Effector memory CD8-positive, alpha-beta T cell (primary cell): ENCODE measurements at places on chromosomes 3 and 15.
A peak's percentile ranks its signal among the peaks of the same experiment; 100 is the strongest.

- H3K4me3 ChIP-seq, result no peak overlapping the region
- peaks cover 3% of the 10 kb centered on the region for H3K36me3 ChIP-seq
- H3K27ac ChIP-seq, result no peak overlapping the region
- peaks cover 24% of the 10 kb centered on the region for H3K4me1 ChIP-seq
- no peak for DNase-seq
Observed at GRCh38 chr15:80966431-80967197, 23.0 kb downstream of the MESD start.

GRCh38 chr3:141129049-141129448 lies 77.9 kb downstream of the SPSB4 start:
- no peak overlapping the region for H3K27ac ChIP-seq
- peaks cover 2% of the 10 kb centered on the region for H3K36me3 ChIP-seq
- H3K4me1 ChIP-seq, result no peaks in the 10 kb centered on the region
- peaks cover 37% of the 10 kb centered on the region for H3K27me3 ChIP-seq
- no peak overlapping the region for H3K4me3 ChIP-seq

DNA sequence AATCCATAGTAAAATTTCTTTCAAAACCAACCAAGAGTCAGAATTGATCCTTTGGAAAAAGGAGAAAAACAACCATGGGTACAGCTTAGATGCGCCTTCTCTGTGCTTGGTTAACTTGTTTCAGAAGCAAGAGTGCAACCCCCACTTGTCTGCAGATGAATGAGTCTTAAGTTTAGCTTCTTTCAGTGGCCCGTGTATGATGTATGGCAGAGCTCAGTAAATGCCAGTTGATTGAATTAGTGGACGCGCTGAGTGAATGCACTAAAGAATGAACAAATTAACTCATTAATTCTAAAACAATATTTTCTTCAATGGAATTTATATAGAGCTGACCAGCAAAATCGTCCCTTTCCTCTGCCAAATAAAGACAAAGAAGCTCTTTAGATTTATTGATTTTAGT lies 67.0 kb upstream of the ARHGEF3 start:
- H3K4me3 ChIP-seq, result peak overlapping the region; percentile 21
- H3K36me3 ChIP-seq, result no peaks in the 10 kb centered on the region
- no peak for DNase-seq
- no peak overlapping the region for H3K27ac ChIP-seq
- H3K27me3 ChIP-seq, result no peaks in the 10 kb centered on the region
- H3K4me1 ChIP-seq, result peaks cover 33% of the 10 kb centered on the region

DNA sequence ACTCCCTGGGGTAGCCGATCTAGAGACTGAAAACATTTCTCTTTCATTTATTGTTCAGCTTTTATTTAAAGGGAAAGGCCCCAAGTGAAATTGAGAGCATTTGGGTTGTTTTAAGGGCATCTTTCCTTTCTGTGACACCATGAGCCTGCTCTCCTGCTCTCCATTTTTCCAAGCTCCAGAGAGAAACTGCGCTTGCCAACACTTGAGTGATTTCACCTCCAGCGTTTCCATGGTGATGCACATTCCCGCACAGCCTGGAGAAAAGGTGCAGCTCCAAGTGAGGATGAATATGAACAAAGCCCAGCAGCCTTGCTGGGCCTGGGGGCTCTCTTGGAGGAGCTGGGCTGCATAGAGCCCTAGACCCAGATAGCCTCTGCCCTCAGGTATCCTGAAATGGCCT lies 159.2 kb upstream of the PPP2R3A start:
- H3K4me3 ChIP-seq, result no peak overlapping the region
- H3K27me3 ChIP-seq, result peaks cover 18% of the 10 kb centered on the region
- no peaks in the 10 kb centered on the region for H3K36me3 ChIP-seq
- H3K27ac ChIP-seq, result no peak overlapping the region
- no peak for DNase-seq
- H3K4me1 ChIP-seq, result no peaks in the 10 kb centered on the region

GRCh38 chr3:12470111-12470510 lies 14.2 kb upstream of the TSEN2 start:
- no peak for DNase-seq
- H3K36me3 ChIP-seq, result no peaks in the 10 kb centered on the region
- H3K4me1 ChIP-seq, result peaks cover 5% of the 10 kb centered on the region
- H3K27me3 ChIP-seq, result peaks cover 38% of the 10 kb centered on the region
- no peak overlapping the region for H3K27ac ChIP-seq
- no peak overlapping the region for H3K4me3 ChIP-seq

DNA sequence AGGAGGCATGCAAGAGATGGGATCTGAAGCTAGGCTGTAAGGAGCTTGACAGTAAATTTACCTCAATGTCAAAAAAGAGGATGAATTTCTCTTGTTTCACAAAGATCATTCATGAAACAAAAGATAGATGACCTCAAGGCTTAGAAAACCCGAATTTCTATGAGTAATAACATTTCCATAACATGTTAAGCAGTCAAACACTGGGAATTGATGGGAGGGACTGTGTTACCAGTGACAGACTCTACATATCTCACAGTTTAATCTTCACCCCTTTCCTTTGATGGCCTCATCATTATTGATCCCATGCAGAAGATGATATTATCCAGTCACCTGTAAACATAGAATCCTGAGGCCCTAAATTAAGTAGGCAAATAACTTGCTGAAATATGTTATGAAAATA lies 53.5 kb upstream of the VGLL3 start:
- H3K4me1 ChIP-seq, result no peaks in the 10 kb centered on the region
- no peak for DNase-seq
- H3K27ac ChIP-seq, result no peak overlapping the region
- peaks cover 2% of the 10 kb centered on the region for H3K36me3 ChIP-seq
- no peak overlapping the region for H3K4me3 ChIP-seq

- peaks cover 32% of the 10 kb centered on the region for H3K27me3 ChIP-seq
- no peak overlapping the region for H3K27ac ChIP-seq
- no peak for DNase-seq
- no peaks in the 10 kb centered on the region for H3K36me3 ChIP-seq
- H3K4me1 ChIP-seq, result no peaks in the 10 kb centered on the region
Observed at GRCh38 chr3:18989237-18989795, 159.0 kb upstream of the KCNH8 start.

DNA sequence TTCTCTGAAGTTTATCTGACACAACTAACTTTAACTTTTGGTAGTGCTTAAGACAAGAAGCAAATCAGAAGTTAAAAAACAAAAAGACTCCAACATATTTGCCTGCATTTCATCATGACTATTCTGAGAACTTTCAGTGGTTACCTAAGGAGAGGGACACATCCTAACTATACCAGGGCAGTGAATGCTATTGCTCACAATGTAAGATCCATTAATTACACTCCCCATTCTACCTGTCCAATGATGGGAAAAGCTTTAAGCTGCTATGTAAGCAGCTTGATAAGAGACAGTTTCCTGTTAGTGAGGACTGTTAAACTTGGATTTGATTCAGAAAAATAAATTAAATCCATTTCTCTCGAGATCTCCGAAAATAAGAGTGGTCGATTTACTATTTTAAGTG lies 37.5 kb downstream of the SERPINI1 start:
- no peaks in the 10 kb centered on the region for H3K36me3 ChIP-seq
- no peak overlapping the region for H3K4me3 ChIP-seq
- H3K27me3 ChIP-seq, result no peaks in the 10 kb centered on the region
- peaks cover 4% of the 10 kb centered on the region for H3K4me1 ChIP-seq
- no peak for DNase-seq
- peak overlapping the region; percentile 11 for H3K27ac ChIP-seq

DNA sequence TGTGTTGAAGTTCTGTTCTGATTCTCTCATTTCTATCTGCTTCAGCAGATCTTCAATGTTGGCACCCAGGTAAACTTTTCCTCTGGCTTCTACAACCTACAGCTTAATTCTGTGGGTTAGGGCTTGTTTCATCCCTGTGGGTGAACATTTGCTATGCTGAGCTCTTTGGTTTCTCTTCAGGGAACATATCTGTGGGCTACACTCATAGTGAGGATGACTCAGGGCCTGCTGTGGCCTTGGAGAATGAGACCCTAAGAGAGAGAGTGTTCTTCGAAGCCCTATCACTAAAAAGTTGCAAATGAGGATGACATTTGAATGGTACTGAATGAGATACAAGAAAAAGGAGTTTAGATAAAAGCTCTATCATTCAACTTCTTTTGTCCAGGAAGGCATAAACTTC lies 346.2 kb upstream of the CBLB start:
- peaks cover 6% of the 10 kb centered on the region for H3K4me1 ChIP-seq
- no peaks in the 10 kb centered on the region for H3K27me3 ChIP-seq
- H3K4me3 ChIP-seq, result peak overlapping the region; percentile 4
- H3K27ac ChIP-seq, result no peak overlapping the region
- no peak for DNase-seq
- H3K36me3 ChIP-seq, result no peaks in the 10 kb centered on the region

DNA sequence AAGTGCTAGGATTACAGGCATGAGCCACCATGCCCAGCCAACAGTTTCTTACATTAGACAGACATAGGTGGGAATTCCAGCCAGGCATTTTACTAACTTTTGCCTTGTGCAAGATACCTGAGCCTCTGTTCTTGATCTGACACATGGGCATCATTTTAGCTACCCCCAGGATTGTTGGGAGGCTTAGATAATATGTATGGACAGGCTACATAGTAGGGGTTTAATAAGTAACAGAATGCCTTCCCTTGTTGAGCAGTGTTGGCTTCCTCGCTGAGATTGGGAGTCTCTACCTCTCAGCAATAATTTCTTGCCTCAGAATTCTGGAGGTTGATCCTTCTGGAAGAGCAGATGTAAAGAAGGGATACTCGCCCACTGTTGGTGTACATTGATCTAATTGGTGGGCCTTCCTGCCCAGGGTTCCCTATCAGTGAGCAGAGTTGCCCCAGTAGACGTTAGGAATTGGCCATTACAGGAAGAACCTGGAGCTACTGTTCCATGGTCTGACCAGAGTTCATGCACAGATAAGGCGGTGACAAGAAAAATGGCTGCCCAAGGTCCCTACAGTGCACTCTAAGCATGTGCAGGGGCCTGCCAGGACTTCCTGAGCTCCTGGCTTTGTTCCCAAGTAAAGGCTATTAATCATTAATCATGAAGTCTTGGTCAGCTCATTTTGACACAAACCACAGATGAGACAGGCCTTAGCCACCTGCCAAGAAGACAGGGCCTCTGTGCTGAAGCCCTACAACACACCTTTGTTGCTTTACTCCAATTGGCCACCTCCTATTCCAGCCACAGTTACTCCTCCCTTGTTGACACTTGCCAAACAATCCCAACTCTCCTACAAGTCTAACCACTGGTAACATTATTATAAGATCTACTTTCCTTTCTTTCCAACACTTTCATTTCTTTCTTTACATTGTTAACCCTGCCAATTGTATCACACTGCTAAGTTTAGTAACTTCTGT lies 5.0 kb upstream of the IL17RE start:
- H3K4me3 ChIP-seq, result no peak overlapping the region
- peak overlapping the region; percentile 57 for H3K27ac ChIP-seq
- H3K4me1 ChIP-seq, result peaks cover 32% of the 10 kb centered on the region
- peaks cover 7% of the 10 kb centered on the region for H3K36me3 ChIP-seq
- H3K27me3 ChIP-seq, result no peaks in the 10 kb centered on the region
- DNase-seq, result no peak

GRCh38 chr3:177733233-177733632 lies 536.0 kb upstream of the TBL1XR1 start:
- H3K27me3 ChIP-seq, result no peaks in the 10 kb centered on the region
- no peak for DNase-seq
- no peak overlapping the region for H3K4me3 ChIP-seq
- no peaks in the 10 kb centered on the region for H3K4me1 ChIP-seq
- H3K36me3 ChIP-seq, result no peaks in the 10 kb centered on the region
